ENCODE measurements at places on chromosomes 7 and 10. TPM values are rescaled to one million over a fixed set of nuclear protein-coding genes. Genes with fewer than 3 reads are reported as not detected.

DNA sequence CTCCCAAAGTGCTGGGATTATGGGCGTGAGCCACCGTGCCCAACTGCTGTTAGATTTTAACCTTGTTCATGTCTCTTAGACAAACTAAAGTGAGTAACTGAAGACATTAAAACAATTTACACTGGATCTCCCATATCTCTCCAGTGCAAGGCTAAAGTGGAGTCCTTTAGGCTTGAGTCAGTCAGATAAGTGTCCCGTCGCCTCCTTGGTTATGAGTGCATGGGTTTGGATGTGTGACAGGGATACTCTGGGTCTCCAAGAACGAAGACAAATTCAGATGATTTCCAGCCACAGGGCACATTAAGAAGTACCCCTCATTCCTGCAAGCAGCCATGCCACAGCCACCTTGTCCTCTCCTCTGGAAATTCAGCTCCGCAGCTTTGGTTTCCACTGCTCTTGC, 66.1 kb upstream of the PDZD8 start:
- no peak for DNase-seq

DNA sequence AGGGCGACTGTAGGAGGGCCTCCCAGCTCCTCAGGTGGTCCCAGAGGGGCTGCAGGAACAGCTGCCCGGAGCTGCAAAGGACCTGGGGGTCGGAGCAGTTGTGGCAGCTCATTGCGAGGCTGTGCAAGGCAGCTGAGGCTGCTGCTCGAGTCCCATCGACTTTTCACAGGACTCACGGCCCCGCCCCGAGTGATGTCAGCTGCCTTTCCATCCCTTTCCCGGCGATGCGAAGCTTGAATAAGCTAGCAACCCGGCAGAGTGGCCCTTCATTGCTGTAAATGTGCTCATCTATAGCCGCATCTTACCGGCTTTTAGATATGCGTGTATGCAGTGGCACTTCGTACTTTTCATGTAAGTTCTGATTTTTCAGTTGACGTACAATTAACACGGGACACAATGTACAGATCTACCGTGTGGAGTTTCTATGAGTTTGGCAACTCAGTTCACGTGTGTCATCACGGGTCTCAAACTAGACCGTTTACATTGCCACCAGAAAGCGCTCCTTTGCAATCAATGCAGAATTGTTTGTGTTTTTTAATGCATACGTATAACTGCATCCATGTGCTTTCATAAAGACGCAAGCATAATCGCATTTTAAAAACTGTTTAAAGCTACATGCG, at the start of gene CH25H:
Gene CH25H (minus strand): TSS at position 137 of the 620 bp plus-strand sequence. CDS start 25 bp downstream, at position 112.
- peak; percentile 93 for DNase-seq

DNA sequence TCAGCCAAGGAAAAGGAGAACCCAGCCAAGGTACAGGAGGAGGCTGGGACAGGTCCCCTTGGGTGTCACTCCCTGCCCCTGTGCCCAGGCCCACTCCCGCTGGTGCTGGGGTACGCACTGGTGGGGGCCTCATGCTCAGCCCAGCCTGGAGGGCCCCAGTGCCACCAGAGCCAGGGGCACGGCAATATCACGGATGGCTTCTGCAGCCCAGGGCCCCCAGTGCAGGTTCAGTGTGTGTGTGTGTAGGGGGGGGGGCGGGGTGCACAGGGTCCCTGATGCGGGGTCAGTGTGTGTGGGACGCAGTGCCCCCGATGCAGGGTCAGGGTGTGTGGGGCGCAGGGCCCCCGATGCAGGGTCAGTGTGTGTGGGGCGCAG, 23.4 kb upstream of the ZNF716 start:
- DNase-seq = no peak

PIP gene
- not detected for polyA plus RNA-seq

GNG11 gene
- 28.8 TPM for polyA plus RNA-seq

SGPL1 gene
- polyA plus RNA-seq = 26.0 TPM
